ENCODE measurements at places on chromosomes 5 and 9.

DNA sequence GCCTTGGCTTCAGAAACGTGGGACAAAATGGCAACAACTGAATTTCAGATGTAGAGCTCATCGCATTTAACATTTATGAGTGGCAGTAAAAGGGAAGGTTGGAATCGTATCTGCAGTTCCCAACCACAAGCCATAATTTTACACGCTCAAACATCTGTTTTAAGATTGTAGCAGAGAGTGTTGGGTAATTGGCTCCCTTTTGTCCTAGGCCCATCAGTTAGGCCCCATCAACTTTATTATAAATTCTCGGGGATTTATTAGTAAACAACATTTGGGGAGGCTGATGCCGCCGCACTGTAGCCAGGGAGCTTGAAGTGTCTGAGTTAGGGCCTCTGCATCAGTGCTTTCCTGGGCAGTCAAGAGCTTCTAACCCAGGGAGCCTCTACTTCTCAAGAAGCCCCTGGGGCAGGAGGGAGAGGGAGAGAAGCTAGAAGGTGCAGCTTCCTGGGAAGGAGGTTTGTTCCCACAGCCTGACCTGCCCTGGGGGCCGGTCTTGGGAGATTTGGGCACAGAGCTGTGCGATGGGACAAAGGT is 66.2 kb downstream of the HSPA4 start:
- DNase-seq = no peak

DNA sequence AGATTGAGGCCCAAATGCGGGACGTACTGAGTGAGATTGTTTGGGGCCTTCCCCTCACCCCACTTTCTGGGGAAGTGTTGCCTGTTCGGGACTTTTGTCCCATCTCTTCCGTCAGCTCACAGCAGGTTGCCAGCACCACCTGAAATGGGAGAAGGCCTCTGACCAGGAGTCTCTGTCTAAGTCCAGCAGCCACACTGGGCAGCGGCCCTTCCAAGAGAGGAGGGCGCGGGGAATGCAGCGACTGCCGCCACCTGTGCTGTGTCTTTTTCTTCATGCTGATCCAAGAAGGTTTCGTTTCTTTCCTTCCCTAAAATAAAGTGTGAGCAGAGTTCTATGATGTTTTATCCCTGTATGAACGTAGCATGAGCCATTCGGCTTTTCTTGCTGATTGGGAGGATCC is 134.2 kb upstream of the LMX1B start:
- DNase-seq = no peak

- DNase-seq = no peak
Measured at GRCh38 chr5:52989781-52990527, 802 bp downstream of the ITGA2 start.

DNA sequence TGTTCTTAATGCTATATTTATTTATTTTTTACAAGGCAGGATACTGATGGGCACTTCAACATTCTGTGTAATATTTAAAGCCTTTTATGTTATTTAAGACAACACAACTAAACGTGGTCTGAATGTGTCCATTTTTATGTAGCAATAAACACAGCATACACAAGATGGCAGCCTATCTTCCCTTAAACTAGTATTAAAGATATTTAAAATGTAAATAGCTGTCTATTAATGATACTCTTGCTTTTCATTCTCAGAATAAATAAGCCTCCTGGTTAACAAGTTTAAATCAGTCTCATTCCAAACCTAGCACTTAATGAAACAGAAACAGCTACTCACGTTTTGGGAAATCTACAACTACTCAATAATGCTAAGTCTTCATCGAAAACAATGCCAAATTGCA is 315.7 kb downstream of the MCTP1 start:
- no peak for DNase-seq

DNA sequence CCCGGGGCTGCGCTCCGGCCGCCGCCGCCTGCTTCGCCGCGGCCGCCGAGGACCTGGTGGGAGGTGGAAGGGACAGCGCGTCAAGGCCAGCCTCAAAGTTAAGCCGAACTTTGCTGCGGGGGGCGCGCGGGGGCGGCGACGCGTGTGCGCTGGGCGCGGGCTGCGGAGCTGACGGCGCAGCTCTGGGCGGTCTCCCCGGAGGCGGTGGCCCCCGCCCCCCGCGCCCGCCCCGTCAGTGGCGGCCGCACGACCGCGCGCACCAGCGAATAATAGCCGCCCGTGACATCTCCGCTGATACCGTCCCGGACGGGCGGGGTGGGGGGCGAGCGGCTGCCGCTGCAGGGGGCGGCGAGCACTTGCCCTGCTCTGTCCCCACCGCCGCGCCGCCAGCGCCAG is 579 bp upstream of the FAM78A start:
- DNase-seq = no peak

- DNase-seq = no peak
Measured at GRCh38 chr9:137477778-137478612, 18.9 kb upstream of the NSMF start.

- DNase-seq = no peak
Measured at GRCh38 chr5:143340891-143341685, 62.4 kb downstream of the NR3C1 start.

DNA sequence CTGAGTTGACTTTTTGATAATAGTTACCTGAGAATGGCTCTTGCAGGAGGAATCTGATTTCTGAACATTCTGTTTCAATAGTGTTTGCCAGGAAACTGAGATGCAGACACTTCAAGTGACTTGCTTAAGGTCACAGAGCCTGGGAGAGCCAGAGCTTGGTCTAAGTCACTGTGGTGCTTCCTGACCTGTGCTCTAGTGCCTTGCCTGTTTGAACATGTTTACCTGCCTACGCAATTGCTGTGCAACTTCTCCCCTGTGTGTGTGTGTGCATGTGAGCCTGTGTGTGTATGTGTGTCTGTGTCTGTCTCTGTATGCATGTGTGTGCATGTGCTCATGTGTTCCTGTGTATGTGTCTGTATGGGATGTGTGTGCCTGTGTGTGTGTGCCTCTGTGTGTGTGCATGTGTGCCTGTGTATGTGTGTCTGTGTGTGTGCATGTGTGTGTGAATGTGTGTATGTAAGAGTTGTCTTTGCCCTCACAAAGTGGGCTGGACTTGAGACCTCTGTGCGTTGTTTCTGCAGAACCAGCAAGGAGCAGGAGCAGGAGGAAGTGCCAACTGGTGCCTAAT is 185.8 kb downstream of the GADD45G start:
- no peak for DNase-seq

DNA sequence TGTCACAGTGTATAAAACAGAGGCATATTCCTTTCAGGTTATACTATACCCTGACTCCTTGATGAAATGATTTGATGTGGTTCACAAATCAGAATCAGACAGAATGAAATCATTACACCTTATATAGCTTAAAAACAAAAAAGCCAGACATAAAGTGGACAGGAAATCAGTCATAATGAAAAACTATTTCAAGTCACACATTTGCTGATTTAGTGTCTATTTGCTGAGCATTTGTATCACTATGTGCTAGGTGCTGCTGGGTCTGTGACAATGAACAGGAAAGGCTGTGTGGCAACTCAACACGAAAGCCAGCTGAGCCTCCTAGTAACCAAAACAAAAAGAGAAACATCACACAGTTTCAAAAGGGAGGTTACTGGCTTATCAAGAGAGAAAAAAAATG is 194.0 kb downstream of the EFNA5 start:
- no peak for DNase-seq

DNA sequence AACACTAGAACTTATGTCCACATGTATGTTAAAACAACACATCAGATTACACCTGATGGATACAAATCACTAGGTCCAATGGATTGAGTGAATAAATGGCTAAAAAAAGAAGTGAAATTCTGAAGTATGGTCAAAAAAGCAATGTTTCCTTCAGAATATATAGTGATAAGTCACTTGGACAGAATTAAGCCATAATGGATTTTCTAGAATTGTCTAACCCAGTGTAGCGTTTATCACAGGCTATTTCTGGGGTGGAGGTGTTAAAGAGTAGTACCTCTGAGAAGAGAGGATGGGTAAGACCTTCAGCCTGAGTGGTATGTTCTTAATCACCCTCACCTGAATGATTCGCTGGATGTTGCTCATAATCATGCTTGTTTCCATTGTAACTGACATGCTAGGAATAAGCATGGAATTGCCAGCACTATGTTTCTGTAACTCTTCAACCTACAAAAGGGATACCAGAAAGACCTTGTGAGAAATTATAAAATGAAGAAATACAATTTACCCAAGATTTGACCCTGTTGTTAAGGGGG is 33.2 kb downstream of the SLC31A2 start:
- no peak for DNase-seq

DNA sequence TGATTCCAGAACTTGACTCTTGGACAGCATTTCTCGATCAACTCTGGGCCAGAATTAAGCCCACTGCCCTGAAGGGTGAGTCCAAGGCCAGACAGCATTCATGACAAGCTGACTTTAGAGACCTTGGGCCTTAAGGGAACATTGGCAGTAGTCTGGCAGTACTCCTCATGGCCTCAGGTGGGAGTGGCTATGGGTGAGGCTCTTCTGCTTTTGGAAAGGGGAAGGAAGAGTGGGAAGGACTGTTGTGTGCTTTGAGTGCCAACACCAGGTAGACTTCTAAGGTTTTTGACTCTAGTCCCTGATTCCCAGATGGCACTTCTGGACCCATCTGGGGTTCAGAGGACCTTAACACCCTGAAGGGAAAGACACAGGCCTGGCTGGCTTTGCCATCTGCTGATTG is 530.4 kb downstream of the ACTL7B start:
- no peak for DNase-seq

DNA sequence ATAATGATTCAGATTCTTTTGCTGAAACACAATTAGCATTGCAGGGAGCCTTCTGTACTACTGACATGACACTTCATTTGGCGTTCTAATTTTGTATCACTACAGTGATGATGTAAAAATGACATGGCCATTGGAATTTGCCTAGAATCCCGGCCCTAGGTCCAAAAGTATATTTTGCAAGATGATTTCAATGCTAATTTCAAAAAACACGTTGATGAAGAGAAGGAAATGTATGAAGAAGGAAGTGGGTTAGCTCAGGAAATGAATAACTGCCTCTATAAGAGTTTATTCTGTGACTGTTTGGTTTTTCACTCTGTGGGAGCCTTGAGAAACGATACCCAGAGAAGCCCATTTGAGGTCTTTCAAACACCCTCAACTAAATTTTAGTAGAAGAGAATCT is 59.3 kb downstream of the OSTF1 start:
- no peak for DNase-seq

GRCh38 chr5:180294411-180294810 is 2.5 kb upstream of the MAPK9 start:
- DNase-seq = no peak

- DNase-seq = no peak
Measured at GRCh38 chr5:169151051-169151805, 149.7 kb downstream of the SLIT3 start.

DNA sequence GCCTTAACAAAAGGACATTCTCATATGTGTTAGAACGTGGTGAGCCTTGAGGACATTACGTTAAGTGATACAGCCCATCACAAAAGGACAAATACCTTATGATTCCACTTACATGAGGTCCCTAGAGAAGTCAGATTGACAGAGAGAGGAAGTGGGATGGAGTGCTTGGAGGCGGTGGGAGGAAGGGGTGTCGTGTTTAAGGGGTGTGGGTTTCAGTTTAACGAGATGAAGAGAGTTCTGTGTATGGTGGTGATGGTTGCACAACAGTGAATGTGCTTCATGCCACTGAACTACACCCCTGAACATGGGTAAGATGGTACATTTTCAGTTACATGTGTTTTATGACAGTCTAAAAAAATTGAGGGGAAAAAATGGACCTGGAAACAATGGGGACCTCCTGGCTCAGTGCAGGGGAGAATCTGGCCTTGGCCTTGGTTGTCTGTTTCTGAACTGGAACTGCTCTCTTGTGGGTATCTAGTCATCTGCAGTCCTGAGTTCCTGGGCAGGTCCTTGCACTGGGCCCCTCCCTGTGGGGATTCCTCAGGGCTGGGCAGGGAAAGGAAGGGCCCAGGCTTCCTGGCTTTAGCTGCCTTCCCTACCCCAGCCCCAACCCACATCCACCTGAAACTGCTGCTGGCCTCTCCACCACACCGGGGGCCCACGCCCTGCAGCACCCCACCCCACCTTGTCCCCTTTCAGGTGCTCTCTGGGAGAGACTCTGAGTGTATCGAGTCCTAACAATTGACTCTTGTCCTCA is 17.8 kb downstream of the LRRC8A start:
- DNase-seq = no peak

- DNase-seq = no peak
Measured at GRCh38 chr9:129550199-129550839, 70.6 kb downstream of the C9orf50 start.

DNA sequence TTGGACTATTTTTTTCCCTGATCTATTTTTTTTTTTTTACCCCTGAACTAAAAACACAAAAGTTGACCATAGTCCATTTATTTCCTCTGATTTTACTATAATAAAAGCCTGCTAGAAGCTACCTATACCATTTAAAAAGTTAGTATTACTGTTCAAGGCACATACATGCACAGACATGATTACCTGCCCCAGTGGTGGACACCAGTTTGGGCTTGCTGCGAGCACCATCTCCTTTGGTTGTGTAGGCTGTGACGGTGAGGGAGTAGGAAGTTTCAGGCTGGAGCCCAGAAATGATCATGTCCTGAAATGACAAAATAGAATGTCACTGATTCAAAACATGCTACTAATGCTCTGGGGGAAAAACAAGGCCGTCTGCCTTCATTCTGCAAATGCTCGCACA is 693.1 kb upstream of the DMAC1 start:
- no peak for DNase-seq

GRCh38 chr5:78430866-78431265 is 70.4 kb downstream of the SCAMP1 start:
- no peak for DNase-seq

All from stimulated activated CD4-positive, alpha-beta T cell treated with anti-CD3 and anti-CD28 coated beads, TNF-alpha, amount 100 ng/mL, for 48 hours (primary cell).